Activated naive CD4-positive, alpha-beta T cell treated with anti-CD3 and anti-CD28 coated beads for 36 hours (primary cell): ENCODE measurements at places on chromosomes 6 and 20. TPM values are rescaled to one million over a fixed set of nuclear protein-coding genes. Genes with fewer than 3 reads are reported as not detected.
A peak's percentile ranks its signal among the peaks of the same experiment; 100 is the strongest.

DNA sequence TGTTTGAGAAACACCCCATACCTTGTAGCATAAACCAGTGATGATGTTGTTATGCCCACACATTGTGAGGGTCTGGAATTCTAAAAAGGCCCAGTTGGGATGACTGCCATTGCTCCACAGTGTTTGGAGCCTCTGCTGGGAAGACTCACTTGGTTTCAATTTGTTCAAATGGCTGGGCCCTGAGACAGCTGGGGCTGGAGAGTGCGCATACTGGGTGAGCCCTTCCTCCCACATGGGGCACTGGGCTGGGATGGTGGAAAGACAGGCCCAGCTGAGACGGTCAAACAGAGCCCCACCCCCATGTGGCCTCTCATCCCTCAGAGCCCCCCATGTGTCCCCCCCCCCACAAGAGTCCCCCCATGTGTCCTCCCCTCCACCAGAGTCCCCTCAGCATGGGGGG lies 20.3 kb upstream of the RNASET2 start:
- H3K36me3 ChIP-seq = peaks cover 2% of the 10 kb centered on the region
- H3K27me3 ChIP-seq = no peaks in the 10 kb centered on the region
- H3K4me3 ChIP-seq = no peak overlapping the region
- peaks cover 15% of the 10 kb centered on the region for H3K4me1 ChIP-seq
- DNase-seq = no peak

- peaks cover 8% of the 10 kb centered on the region for H3K27me3 ChIP-seq
- peak; percentile 6 for DNase-seq
- H3K4me3 ChIP-seq = no peak overlapping the region
- H3K36me3 ChIP-seq = no peaks in the 10 kb centered on the region
These were observed 34.0 kb downstream of the ELOVL4 start for GRCh38 chr6:79913369-79913768.

DNA sequence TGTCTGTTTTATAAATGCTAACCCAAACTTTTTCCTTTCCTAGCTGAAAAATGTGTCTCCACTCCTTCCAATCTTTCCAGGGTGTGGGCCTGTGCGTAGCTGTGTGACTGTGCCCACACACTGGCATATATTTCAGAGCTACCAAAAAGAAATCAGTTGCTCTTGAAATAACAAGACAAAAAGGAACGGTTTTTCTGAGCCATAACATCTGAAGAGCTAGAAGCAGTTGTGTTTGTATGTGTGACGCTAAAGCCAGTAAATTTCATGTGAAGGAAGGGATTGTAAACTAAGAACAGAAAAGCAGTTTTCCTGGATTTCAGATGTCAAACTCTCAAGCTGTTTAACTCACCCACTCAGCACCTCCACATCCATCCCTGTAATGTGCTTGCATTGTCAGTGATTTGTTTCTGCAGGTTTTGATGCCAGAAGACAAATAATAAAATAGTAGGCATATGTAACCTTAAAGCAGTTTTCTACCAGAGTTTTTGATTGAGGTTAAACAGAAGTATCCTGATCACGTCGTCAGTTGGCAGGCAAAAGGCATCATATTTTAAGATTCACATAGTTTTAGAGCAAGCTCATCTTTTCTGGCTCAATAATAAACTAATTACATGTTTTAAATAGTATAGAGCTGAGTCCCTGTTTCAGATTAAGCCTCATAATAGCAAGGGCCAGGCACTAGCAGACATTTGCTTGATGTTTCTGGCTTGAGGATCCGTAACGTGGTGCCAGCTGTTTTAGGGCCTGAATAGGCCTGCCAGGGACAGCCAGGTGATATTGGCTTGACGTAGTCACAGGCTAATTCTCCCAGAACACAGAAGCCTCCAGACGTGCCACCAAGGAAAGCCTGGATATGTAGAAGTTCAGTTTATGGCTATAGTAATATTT lies 90.9 kb downstream of the FOXO3 start:
- no peak for DNase-seq
- H3K4me3 ChIP-seq = no peak overlapping the region
- peaks cover 26% of the 10 kb centered on the region for H3K4me1 ChIP-seq

- no peak overlapping the region for H3K27ac ChIP-seq
- H3K36me3 ChIP-seq = no peaks in the 10 kb centered on the region
- DNase-seq = no peak
- H3K27me3 ChIP-seq = peaks cover 4% of the 10 kb centered on the region
- H3K4me1 ChIP-seq = no peaks in the 10 kb centered on the region
- H3K4me3 ChIP-seq = no peak overlapping the region
These were observed 113.2 kb downstream of the EDN1 start for GRCh38 chr6:12403201-12403826.

DNA sequence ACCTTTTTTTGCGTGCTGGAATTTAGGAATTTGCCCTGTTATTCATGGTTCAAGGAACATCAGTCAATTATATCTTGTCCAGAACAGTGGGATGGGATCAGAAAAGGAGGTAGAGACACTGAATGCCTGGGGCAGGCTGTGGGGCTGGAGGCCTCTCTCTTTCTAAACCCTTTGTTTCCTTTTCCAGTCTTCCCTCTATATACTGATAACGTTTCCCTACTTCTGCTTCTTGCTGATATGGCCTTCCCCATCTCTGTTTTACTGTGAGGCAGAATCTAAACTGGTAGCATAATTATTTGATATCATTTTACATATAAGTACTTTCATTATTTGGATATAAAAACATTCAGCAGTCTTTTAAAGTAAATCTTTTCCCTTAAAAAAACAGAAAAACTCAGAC lies 67.5 kb downstream of the DNAH8 start:
- no peak overlapping the region for H3K27ac ChIP-seq
- DNase-seq = no peak
- no peak overlapping the region for H3K4me3 ChIP-seq
- no peaks in the 10 kb centered on the region for H3K4me1 ChIP-seq

DNA sequence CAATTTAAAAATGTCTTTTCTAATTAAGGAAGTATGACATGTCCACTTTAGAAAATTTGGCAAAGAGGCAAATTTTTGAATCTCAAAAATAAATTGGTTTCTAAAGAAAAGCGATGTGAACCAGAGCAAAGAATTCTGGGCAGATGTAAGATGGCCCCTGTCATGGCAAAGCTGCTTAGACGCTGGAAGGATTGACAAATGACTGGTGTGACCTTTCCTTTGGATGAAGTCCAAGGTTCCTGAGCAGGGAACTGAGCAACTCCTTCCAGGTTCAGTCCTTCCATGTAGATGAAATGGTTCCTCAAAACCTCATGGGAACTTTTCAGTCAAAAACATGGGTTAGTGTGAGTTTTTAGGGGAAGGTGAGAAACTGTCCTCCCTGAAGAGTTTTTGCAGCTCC lies 25.1 kb downstream of the BRPF3 start:
- H3K4me3 ChIP-seq = no peak overlapping the region
- H3K4me1 ChIP-seq = no peaks in the 10 kb centered on the region
- no peak overlapping the region for H3K27ac ChIP-seq
- no peaks in the 10 kb centered on the region for H3K27me3 ChIP-seq
- H3K36me3 ChIP-seq = peaks cover 12% of the 10 kb centered on the region

PBX2 gene
- 46.5 TPM for total RNA-seq

WFDC11 gene
- total RNA-seq = not detected

DEFB127 gene
- total RNA-seq = not detected

ZNF391 gene
- total RNA-seq = 3.1 TPM
